ENCODE measurements at places on chromosomes 2 and 18.
A peak's percentile ranks its signal among the peaks of the same experiment; 100 is the strongest.

- DNase-seq, result no peak
Measured at GRCh38 chr2:238462782-238463396, 36.2 kb downstream of the ASB1 start.

DNA sequence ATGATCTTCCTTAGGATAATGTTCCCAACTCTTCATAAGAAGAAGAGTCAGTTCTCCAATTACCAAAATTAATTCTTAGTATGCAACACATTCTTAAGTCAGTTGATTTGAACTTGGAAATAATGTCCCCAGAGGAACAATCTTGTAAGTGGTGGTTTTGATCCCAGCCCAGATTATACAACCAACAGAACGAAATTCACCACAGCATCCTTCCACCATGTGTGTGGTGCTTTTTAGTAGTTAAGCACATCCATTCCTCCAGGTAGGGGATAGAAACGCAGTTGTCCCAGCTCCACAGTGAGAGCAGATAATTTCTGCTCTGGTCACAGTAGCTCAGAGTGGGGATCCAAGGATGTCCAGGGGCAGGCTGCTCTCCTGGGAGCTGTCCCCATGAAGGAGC is 161.7 kb upstream of the SLC39A10 start:
- no peak for DNase-seq

GRCh38 chr2:160288324-160288723 is 88.3 kb upstream of the ITGB6 start:
- DNase-seq, result no peak

GRCh38 chr2:108925735-108926134 is 63.3 kb downstream of the EDAR start:
- no peak for DNase-seq

GRCh38 chr18:61893309-61893970 is 633 bp upstream of the RNF152 start:
- DNase-seq, result peak; percentile 61

- no peak for DNase-seq
Measured at GRCh38 chr2:15761056-15761455, 169.4 kb downstream of the DDX1 start.

- DNase-seq, result no peak
Measured at GRCh38 chr2:191678437-191679100, 633 bp downstream of the NABP1 start.

GRCh38 chr2:224377751-224378700 is 23.9 kb downstream of the FAM124B start:
- DNase-seq, result no peak
